GM04503 (cell line): ENCODE measurements at places on chromosomes 5 and 9.

DNA sequence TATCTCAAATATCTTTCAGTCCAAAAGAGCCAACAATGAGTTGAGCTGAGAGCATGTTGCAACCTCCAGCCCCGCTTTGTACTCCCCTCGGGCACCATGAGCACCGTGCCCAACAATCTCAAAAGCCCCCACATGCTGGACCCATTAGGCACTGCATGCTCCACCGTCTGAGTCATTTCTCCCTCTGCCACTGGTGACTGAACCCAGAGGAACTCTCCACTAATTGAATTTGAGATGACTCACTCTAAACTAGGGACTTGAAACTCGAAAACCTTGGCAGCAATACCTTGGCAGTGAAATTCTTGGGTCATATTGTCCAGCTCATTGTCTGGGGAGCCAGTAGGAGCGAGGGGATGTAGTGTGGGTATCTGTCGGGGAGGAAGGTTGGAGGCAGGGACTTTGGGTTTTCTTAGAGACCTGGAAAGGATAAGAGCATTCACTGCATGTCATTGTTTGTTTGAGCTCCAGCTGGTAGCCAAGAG lies 49.9 kb upstream of the SLIT3 start:
- peak; percentile 99 for DNase-seq

DNA sequence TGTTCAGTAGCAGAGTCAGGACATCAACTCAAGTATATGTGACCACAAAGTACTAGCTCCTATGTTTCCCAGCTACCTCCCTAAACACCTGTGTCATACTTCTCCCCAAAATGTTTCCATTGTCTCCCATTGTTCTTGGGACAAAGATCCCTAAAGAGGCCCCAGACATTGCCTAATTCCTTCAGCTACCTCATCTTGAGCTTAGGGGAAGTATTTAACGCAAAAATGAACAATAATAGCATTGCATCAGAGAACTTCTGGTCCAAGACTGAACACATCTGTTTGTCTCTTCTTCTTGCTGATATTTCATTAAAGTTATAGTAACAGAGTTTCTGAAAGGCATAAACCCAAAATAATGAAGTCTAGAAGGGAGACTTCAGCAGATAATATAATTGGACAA lies 430.8 kb downstream of the MTRR start:
- no peak for DNase-seq

DNA sequence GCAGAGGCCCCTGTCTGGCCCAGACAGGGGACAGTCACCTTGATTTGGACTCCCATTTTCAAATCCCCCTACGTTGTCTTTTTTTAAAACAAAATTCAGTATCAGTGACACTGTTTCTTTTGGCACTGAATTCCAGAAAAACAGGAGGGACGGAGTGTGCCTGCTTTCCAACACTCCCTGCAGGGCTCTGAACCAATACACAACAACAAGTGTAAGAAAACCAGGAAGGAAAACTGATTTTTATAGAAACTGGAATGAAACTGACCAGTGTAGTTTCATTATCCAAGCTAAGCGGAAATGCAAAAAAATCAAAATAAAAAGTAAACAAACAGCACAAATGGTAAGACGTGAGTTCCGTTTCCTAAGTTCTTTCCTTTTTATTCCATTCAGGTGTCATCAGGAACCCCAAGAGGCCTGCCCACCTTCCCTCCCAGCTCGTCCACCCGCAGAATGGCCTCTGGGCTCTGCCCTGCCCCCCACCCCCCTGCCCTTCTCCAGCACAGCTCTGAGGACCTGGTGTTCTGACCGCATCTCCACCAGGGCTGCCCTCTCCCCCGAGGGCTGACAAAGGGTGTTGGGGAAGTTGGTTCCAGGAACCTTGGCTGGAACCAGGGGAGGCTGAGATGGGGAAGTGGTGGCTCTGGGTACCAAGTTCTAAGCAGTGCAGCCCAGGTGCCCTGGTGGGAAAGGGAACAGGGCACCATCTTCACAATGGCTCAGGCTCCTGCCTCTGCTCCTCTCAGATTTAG lies 73.6 kb downstream of the PSD2 start:
- no peak for DNase-seq

GRCh38 chr5:33367416-33367815 lies 73.3 kb upstream of the TARS1 start:
- no peak for DNase-seq

- DNase-seq = no peak
These were observed 46.4 kb upstream of the PRRC2B start for GRCh38 chr9:131347376-131348020.

GRCh38 chr5:40798801-40799210 lies 632 bp upstream of the PRKAA1 start:
- no peak for DNase-seq

DNA sequence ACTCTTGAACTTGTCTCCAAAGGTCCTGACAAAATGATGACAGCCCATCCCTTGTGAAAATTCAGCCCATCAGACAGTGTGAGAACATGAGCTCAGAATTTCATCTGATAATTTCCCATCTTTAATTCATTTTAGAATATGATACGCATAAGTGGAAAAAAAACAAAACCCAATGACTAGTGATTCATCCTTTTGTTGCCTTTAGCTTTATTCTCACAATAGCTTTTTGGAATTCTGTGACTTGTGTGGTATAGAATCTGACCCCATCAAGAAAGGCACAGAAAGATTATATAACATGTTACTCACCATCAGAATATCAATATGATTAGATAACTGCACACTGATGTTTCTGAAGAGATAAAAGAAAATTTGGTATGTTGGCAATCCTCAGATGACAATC lies 16.1 kb upstream of the TMED7 start:
- DNase-seq = no peak

DNA sequence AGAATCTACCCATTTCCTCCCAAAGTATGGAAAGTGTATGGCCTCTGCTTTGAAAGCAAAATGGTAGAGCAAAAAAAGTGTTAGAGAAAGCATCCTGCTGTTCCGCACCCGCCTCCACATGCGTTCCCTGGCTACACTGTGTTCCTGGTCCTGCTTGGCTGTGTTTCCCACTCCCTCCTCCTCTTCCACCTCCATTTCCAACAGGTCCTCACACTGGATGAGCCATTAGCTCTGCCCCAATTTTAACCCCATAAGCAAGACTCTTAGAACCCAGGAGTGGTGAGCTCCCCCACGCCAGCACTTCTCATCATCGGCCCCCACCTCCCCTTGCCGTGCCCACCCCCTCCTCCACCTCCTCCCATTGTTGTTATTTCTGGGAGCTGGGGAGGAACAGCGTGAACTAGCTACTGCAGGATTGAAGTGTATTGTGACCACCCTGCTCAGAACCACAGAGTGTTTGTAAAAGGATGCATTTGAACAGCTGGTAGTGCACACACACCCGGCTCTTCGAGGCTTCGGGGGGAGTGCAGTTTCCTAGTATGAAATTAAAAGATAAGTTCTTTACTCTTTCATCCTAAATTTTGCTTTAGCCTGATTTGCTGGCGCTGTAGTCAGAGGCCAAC lies 120.0 kb downstream of the PDZD2 start:
- DNase-seq = no peak

- DNase-seq = no peak
These were observed 1.6 kb upstream of the NKX2-5 start for GRCh38 chr5:173236531-173237142.

DNA sequence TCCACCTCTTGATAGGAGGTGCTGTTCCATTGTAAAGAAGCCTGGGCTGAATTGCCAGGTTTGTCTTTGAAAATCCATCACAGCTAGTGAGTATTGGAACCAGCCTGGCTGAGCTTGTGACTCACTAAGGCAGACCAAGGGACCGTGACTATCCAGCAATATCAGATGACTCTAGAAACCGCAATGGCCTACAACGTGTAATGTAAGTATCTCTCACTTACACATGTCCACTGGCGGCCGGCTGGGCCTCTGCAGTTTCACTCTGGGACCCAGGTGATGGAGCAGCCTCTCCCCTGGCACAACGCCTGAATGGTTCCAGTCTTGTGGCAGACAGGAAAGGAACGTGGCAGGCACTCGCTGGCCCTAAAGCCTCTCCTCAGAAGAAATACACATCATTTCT lies 3.1 kb upstream of the HRH2 start:
- DNase-seq = no peak

DNA sequence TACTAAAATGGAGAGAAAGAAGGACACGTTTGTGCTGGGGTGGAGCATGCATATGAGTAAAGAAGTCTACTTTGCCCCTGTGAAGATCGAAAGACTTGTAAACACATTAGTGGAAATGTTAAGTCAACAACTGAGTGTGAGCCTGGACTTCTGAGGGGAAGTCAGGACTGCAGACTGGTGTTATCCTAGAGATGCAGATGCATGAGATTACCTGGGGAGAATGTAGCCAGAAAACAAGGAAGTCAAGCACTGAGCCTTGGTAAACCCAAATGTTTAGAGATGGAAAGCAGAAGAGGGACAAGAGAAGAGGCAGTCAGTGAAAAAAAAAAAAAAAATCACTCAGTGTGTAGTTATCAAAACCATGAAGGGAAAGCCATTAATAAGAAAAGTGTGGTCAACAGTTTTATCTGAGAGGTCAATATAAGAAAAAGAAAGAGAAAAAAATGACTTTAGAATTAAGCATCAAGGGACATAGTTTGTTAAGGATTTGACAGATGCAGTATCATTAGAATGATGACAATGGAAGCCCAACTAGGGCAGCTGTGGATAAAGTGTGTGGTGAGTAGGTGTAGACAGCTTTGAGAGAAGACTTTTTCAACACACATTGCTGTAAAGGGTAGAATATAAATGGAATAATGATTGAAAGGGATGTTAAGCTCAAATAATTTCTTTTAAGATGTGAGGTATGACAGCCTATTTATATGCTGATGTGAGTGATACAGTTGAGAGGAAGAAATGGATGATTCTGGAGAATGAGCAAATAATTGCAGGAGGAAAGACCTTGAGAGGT lies 22.2 kb downstream of the JAKMIP2 start:
- no peak for DNase-seq

DNA sequence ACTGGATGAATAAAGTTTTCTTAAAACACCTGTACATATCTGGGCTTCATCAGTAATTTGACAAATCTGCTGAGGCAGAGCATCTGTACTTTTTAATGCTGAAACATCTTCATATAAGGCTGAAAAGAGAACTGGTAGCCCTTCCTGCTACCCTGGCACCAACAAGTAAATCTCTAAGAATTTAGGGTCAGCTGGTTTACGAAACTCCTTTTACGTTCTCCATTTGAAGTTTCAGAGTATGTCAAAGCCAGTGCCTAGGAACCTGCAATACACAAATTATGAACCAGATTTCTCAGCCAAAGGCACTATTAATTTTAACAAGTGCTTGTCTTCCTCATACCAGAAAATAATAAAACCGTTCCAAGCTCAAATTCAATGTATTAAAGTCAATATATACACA lies 3.8 kb downstream of the ZFAND5 start:
- DNase-seq = no peak

DNA sequence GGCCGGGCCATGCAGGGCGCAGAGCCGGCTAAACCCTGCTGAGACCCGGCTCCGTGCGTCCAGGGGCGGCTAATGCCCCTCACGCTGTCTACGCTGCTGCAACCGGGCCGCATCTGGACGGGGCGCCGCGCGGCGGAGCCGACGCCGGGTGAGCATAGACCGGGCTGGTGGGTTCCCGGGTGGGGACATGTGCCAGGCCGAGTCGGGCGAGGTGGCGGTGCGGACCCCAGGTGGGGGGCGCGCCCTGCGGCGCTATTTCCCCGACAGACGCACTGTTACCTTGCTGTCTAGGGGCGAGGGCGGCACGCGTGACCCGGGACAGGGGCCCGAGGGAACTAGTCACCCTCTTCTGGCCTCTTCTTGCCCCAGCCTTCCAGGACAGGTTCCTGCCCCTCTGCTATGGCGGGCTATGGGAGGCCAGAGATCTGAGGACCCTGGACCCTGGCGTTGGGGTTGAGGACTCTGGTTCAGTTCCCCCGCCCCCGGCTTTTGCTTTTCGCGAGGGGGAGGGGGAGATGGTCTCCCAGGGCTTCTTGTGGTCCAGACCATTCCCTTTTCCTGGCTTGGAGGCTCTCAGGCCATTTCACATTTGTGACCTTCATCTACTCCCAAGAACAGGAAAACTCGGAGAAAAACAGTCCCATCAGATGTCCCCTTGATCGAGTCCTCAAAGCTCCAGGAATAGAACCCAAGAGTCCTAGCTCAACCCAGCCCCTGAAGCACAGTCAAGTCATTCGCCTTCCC lies 536 bp downstream of the SLC27A4 start:
- no peak for DNase-seq

DNA sequence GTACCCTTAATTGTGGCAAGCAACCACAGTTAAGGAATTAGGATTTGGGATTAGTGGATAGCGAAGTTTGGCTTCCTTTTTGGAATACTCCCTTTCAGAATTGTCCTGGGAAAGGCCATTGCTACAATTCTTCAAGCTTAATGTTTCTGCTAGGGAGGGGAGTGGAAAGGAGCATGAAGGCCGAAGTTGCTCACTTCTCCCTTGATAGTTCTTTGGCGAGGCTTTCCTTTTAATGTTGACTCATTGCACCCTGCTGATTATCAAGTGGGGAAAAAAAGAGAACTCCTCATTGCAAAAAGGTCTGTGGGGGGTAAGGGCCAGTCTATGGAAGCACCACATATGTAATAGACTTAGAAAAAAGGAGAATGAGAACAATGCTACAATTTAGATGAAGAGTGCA lies 30.7 kb downstream of the GRIN3A start:
- no peak for DNase-seq

GRCh38 chr5:23012842-23013241 lies 159.7 kb upstream of the CDH12 start:
- DNase-seq = no peak

- DNase-seq = no peak
These were observed 25.5 kb upstream of the STXBP1 start for GRCh38 chr9:127586537-127586936.

- no peak for DNase-seq
These were observed 360.1 kb upstream of the C9orf72 start for GRCh38 chr9:27933210-27934025.

DNA sequence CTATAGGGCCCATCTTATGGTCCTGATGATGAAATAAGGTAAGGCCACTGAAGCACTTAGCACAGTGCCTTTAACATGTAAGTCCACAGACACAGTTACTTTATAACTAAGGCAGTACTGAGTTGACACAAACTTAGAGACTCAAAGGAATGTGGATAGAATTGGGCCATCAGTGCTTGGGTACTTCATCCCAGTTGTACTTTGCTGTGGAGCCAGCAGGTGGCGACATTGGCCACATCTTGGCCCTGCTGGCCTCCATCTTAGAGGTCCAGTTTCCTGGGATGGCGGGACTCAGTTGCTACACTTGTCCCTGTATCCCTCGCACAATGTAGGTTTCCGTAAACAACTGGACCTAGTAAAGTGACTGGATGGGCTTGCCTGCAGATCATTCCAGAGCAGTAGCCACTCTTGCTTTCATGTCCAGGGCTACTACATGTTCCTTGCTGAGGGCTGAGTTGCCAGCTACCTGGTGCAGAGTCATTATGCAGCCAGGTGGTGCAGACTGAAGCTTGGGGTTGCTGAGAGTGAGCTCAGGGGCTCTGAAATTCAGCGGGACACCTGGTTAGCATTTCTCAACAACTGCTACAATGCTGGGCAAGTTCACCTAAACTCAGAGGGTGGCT lies 10.6 kb downstream of the MTAP start:
- no peak for DNase-seq
